ENCODE measurements at places on chromosomes 7 and 10. TPM values are rescaled to one million over a fixed set of nuclear protein-coding genes. Genes with fewer than 3 reads are reported as not detected.

Gene CHST12
- total RNA-seq: 29.8 TPM

Gene HECW1
- total RNA-seq: 1.6 TPM

- DNase-seq: no peak
These were observed 711.2 kb upstream of the NRP1 start for GRCh38 chr10:34045571-34046190.

DNA sequence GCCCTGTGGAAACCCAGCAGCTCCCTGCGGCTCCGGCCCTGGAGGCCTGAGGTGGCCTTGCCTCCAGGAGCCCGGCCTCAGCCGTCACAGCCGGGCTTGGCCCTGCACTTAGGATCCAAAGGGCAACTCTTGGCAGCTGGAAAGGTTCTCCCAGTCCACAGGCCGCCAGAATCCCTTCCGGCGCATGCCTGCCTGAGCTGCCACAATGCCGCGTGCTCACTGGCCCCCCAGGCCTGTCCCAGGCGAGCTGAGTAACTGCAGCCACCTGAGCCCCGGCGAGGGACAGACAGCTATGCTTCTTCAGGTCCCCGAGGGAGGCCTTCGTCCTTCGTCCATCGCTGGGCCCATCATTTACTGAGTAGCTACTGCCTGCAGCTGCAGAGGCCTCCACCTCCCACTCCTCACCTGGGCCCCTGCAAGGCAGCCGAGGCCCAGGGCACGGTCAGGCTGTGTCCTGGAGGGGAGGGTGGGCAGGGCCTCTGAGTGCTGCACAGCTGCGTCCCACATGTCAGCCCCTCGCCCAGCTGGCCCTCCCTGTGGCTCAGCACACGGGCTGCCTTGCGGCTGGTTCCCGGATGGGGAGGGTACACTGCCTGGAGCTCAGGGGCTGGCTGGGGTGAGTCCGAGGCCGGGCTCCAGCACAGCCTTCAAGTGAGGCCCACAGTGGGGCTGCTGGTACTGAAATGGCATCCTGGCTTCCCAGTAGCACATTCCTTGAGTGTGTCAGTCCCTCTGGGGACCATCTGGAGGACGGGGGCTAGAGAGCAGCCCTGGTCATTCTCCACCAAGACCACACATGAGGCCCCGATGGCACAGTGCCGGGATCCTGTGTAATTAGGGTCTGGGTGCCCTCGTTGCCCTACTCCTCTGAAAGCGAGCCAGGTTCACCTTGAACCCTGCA is 172.5 kb downstream of the ELFN1 start:
- DNase-seq: peak; percentile 59

Measured in upper lobe of right lung (tissue), 1 donor.